Activated T-helper 9 cell treated with anti-CD3 and anti-CD28 coated beads, Interleukin-2, amount 50 U/mL, for 16 hours (primary cell): ENCODE measurements at places on chromosomes 1 and 21.

DNA sequence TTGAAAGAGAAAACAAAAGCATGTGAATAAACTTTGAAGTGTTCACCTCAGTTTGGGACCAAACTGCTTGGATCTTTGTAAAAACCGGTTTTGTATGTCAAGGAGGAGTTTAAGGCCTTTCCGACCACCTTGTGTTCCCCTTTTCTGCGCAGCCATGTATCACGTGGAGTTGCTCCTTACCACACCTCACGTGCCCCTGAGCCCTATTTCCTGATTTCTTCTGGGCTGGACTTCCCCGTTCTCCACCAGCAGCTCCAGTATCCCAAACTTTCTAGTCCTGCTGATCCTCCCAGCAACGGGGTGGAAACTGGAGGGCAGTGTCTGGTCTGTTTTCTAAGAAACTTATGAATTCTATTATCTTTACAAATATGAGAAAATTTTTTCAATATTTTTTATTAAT, 1.6 kb upstream of the SH3D21 start:
- DNase-seq, result no peak

- no peak for DNase-seq
Measured at GRCh38 chr1:41827991-41828570, 90.6 kb downstream of the HIVEP3 start.

- DNase-seq, result no peak
Measured at GRCh38 chr1:42933610-42934491, 24.8 kb downstream of the SLC2A1 start.

- DNase-seq, result no peak
Measured at GRCh38 chr1:221987860-221988520, 246.1 kb upstream of the DUSP10 start.

- no peak for DNase-seq
Measured at GRCh38 chr1:101451888-101452287, 215.1 kb downstream of the S1PR1 start.

- DNase-seq, result no peak
Measured at GRCh38 chr1:47262787-47263413, 30.9 kb upstream of the TAL1 start.

- DNase-seq, result peak; percentile 2
Measured at GRCh38 chr1:40477678-40478053, 576 bp downstream of the ZFP69 start.

DNA sequence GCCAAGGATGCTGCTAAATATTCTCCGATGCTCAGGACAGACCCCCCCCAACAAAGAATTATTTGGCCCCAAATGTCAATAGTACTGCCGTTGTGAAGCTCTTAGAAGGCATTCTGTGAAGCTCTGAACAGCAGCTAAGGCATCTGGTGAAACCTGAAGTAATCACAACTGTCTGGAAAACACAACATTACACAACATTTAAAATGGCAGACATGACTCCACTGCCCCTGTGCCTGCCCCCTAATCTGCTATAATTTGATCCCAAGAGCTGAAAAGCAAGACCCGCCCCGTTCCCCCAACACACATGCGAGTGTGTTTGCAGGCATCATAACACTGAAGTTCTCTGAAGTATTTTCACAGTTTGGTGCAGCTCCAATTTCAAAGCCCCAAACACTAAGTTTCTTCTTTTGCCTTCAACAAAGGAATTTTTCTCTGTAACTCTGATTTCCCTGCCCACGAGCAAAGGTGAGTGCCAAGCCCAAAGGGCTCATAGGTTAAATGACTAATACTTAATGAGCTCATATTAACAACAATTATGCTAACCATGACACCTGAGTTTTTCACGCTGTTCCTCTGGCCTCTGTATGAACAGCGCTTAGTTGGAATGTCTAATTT, 129.2 kb downstream of the CLIC6 start:
- DNase-seq, result no peak

DNA sequence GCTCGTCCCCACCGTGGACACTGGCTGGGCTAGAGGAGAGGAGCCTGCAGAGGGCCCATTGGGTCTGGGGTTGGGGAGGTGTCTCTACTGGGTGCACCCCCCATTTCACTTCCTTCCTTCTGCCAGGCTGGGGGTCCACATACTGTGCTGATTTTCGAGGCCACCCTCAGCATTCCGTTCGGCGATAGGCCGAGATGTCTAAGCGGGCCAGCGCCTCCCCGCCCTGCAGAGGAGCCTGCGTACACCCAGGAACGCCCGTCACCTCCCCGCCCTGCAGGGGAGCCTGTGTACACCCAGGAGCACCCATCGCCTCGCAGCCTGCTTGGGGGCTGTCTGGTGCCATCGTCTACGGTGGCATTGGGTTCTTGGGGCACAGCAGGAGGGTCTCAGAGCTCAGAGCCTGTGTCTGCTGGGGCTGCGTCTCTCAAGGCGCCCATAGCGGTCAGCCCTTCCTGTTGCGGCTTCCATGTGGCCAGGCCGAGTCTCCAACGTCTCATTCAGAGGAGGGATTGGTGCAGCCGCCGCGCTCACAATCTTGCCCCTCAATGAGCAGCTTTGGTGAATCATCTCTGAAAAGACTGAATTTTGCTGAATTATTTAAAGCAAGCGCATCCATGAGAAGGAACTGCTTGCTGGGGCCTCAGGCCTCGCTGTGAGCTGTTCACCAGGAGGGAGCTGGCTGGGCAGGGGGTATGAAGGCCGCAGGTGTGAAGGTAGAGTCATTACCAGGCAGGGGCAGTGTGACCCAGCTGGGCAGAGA, 30.7 kb upstream of the AGPAT3 start:
- no peak for DNase-seq

DNA sequence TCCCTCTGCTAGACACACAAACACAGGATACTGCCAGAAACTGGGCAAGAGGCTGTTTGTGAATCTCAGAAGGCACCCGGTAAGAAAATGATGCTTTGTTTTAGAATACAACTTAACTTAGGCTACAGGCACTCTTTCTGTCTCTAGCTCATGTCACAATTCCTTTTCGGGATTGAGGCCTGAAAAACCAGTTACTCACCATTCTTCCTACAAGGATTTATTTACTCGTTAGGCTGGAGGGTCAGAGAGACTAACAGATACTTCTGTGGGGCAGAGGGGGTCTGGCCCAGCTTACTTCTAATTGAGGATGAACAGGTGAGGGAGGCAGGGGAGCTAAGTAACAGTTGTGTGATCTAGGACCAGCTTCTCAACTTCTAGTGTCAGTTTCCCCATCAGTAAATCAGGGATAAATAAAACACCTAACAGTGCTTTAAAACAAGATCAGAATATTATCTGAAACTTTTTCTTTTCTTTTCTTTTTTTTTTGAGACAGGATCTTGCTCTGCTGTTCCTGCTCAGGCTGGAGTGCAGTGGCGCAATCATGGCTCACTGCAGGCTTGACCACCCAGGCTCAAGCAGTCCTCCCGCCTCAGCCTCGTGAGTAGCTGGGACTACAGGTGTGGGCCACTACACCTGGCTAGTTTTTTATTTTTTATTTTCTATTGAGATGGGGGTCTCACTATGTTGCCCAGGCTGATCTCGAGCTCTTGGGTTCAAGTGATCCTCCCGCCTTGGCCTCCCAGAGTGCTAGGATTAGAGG, 31.9 kb downstream of the NFYC start:
- no peak for DNase-seq

- DNase-seq, result no peak
Measured at GRCh38 chr1:206534552-206534951, 27.2 kb downstream of the RASSF5 start.

- peak; percentile 49 for DNase-seq
Measured at GRCh38 chr1:66282343-66282852, 251.6 kb upstream of the SGIP1 start.

- DNase-seq, result no peak
Measured at GRCh38 chr1:221604948-221605347, 136.9 kb downstream of the DUSP10 start.

DNA sequence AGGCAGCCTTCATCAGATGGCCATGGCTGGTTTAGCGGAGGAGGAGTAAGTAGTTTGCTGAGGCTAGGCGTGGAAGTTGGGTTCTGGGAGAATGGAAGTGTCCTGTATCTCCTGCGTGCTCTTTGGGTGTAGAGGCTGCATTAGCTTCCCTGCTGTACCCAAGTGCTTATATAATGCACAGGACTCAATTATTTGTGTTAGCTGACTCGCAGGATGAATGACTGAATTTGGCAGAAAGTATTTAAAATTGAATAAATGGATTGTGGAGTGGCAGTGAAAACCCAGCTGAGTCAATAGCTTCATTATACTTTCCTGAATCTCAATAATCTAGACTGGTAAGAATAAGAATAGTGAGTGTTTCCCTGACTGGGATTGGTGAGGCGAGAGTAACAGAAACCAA, 13.8 kb downstream of the DNTTIP2 start:
- DNase-seq, result no peak

- no peak for DNase-seq
Measured at GRCh38 chr21:14064296-14064645, 146.5 kb downstream of the LIPI start.

GRCh38 chr1:182143825-182144645, 82.5 kb upstream of the ZNF648 start:
- DNase-seq, result no peak

DNA sequence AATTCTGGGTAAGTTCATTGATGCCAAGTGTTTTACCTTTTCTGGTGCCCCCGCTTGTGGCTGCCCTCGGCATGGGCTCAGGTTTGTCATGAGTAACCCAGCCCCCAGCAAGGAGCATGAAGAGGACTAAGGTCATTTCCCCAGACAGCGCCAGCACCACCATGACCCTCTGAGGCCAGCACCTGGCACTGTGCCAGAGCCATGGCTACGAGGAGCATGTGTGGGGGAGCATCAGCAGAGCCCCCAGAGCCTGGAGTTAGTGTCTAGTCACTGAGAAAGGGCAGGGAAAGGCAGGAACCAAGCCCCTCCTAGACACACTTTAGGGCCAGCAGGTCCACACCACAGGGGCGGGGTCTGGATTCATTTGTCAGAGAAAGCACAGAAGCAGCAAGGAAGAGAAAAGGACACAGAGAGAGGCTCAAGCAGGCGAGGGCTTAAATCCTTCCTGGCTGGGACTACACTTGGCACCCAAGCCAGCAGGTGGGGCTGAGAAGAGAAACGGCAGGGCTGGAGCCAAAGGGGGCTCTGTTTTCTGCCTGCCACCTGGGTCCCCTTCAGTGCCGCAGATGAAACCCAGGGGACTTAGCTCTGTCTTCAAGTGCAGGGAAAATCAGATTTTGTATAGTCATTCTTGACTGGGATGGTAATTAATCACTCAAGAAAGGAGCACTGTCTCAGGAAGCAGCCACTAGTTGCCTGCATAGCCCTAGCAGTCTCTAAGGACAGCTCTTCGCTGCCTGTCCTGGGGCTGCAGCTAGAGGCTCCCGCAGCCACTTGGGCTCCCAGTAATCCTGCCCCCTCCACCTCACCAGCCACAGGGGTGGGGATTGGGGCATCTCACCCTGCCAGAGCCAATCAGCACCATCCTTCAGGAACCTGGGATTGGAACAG, 79.6 kb upstream of the ZC3H12A start:
- no peak for DNase-seq

GRCh38 chr1:19577561-19577960, 66.5 kb upstream of the NBL1 start:
- no peak for DNase-seq

DNA sequence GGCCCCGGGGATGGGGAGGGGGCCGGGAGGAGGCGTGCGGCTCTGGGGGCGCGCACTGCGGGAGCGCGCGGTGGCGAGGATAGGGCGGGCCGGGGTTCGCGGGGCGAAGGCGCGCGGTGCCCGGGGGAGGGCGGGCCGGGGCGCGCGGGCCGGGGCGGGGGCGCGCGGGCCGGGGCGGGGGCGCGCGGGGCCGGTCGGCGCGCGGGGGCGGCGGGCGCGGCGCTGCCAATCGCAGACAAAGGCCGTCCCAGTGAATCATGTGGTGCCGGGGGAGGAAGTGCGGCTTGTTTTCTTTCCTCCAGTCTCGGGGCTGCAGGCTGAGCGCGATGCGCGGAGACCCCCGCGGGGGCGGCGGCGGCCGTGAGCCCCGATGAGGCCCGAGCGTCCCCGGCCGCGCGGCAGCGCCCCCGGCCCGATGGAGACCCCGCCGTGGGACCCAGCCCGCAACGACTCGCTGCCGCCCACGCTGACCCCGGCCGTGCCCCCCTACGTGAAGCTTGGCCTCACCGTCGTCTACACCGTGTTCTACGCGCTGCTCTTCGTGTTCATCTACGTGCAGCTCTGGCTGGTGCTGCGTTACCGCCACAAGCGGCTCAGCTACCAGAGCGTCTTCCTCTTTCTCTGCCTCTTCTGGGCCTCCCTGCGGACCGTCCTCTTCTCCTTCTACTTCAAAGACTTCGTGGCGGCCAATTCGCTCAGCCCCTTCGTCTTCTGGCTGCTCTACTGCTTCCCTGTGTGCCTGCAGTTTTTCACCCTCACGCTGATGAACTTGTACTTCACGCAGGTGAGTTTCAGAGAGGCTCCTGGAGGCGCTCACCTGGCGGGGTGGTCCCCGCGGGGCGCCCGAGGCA, at the start of gene GPR137B:
Gene GPR137B (plus strand): TSS at position 287 of the 851 bp plus-strand sequence. CDS start 84 bp downstream, at position 371.
- peak; percentile 39 for DNase-seq

- DNase-seq, result no peak
Measured at GRCh38 chr1:92817986-92818764, 13.7 kb upstream of the RPL5 start.
